GM12878 (cell line): ENCODE measurements at places on chromosomes 2 and 18. TPM values are rescaled to one million over a fixed set of nuclear protein-coding genes. Genes with fewer than 3 reads are reported as not detected.

Gene REL
- total RNA-seq, result 49.3 and 52.4 TPM in 2 replicates

Gene ANKRD30BL
- total RNA-seq, result 0.05 TPM in 1 of 2 replicates, not detected in the other

Gene GPR148
- total RNA-seq, result not detected in 2 replicates

GRCh38 chr18:10852385-10853303, 296.7 kb downstream of the PIEZO2 start:
- no peak for DNase-seq

- DNase-seq, result no peak
Observed at GRCh38 chr2:204010628-204011560, 74.3 kb downstream of the ICOS start.

DNA sequence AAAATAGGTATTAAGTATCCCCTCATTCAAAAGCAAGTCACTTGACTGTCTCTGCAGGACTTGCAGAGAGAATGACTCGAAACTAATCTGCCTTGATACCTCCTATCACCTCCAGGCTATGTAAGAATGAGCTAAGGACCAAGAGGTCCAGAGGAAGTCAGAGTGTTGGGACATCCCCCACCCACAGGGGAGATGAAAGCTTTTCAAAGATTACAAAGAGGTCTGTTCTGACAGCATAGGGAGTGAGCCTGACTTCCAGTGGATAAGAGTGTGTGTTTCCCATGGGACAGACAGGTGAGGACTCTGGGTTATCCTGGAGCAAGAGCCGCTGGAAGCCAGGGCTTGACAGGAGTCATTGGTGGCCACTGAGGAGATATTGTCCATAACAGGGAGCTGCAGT, 85.0 kb upstream of the TACR1 start:
- DNase-seq, result no peak

DNA sequence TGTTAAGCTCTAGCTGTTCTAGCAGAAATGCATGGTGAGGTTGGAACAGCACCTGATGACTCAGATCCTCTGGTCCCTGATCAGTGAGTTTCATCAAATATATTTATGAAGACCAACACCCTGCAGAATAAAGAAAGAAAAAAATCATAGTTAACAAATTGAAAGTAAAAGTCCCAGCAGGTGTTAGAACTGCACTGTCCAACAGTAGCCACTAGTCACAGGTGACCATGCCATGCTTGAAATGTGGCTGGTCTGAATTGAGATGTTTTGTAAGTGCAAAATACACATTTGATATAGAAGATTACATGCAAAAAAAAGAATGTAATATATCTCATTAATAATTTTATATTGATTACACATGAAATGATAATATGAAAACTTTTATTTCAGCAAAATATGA, 1010.7 kb upstream of the ZEB2 start:
- no peak for DNase-seq
